ENCODE measurements at places on chromosomes 6 and 20. TPM values are rescaled to one million over a fixed set of nuclear protein-coding genes. Genes with fewer than 3 reads are reported as not detected.

DNA sequence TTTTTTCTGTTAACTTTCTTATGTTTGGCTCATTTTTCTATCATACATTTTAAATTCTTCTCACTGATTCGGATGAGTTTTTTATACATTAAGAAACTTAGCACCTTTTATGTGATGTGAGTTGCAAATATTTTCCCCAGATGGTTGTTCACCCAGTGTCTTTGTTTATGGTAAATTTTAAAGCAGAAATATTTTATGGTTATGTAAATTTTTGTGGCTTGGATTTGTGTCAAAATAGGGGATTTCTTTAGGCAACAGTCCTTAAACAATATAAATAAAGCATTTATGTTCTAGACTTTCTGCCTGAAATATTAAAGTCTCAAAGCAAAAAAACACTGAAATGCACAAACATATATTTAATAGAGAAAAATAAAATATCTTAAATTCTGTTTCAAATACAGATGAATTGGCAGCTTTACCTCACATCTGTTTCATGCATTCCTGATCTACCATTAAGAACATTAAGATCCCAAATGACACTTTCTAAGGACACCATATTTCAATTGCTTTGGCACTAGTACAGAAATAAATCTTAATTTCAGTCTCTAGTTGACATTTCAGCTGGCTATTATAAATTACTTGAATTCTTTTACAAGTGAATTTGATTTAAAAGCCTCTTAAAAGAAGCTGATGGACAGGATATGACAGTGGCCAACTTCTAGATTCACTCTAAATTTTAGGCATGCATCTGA is 646.6 kb downstream of the HACE1 start:
- H3K4me3 ChIP-seq: no peak overlapping the region
- no peaks in the 10 kb centered on the region for H3K36me3 ChIP-seq
- no peaks in the 10 kb centered on the region for H3K4me1 ChIP-seq
- no peak for DNase-seq
- H3K27me3 ChIP-seq: no peaks in the 10 kb centered on the region
- no peak overlapping the region for H3K27ac ChIP-seq

DNA sequence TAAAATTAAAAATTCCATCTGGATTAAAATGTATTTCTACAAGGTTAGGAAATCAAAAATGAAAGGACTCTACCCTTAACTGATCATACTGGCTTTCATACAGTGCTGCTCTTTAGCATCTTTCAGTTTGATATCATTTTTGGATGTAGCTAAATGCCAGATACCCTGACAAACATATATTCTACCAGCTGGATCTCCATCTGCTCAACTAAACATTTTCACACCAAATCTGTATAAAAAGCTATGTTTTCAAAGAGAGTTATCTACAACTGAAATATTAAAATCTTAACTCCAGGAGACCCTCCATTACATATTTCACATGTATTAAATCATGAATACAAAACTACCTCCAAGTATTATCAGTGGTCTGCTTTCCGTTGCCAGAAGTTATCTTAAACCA is 95.7 kb downstream of the EPHA7 start:
- H3K36me3 ChIP-seq: no peaks in the 10 kb centered on the region
- H3K4me1 ChIP-seq: no peaks in the 10 kb centered on the region
- no peak overlapping the region for H3K27ac ChIP-seq
- H3K4me3 ChIP-seq: no peak overlapping the region

GRCh38 chr6:156933201-156934068 is 156.3 kb downstream of the ARID1B start:
- peak overlapping the region; percentile 48 for H3K27ac ChIP-seq
- H3K36me3 ChIP-seq: no peaks in the 10 kb centered on the region
- H3K4me1 ChIP-seq: peaks cover 47% of the 10 kb centered on the region
- no peaks in the 10 kb centered on the region for H3K27me3 ChIP-seq
- no peak overlapping the region for H3K4me3 ChIP-seq

- no peaks in the 10 kb centered on the region for H3K4me1 ChIP-seq
- no peak for DNase-seq
- H3K4me3 ChIP-seq: no peak overlapping the region
- H3K36me3 ChIP-seq: no peaks in the 10 kb centered on the region
- no peaks in the 10 kb centered on the region for H3K27me3 ChIP-seq
Measured at GRCh38 chr6:125811259-125811658, 20.5 kb downstream of the NCOA7 start.

DNA sequence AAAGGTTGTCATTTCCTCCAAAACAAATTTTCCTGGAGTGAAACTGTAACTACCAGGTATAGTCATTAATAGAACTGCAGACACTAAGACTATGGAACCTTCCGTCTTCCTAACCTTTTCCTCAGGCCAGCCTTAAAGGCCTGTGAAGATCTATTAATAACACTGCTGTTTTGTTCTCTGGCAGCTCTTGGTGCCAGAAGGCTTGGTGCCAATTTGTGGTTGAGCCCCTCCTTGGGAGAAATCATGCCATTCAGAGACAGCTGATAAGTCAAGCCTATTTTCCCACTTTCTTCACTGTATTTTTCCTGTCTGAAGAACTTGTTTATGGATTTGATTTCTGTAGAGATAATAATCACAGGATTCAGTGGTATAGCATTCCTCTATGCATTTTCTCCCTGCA is 64.8 kb downstream of the HCRTR2 start:
- no peak overlapping the region for H3K27ac ChIP-seq
- no peaks in the 10 kb centered on the region for H3K36me3 ChIP-seq
- no peak for DNase-seq
- H3K4me3 ChIP-seq: no peak overlapping the region
- no peaks in the 10 kb centered on the region for H3K4me1 ChIP-seq
- no peaks in the 10 kb centered on the region for H3K27me3 ChIP-seq

Gene AIG1
- total RNA-seq: 24.6 TPM

DNA sequence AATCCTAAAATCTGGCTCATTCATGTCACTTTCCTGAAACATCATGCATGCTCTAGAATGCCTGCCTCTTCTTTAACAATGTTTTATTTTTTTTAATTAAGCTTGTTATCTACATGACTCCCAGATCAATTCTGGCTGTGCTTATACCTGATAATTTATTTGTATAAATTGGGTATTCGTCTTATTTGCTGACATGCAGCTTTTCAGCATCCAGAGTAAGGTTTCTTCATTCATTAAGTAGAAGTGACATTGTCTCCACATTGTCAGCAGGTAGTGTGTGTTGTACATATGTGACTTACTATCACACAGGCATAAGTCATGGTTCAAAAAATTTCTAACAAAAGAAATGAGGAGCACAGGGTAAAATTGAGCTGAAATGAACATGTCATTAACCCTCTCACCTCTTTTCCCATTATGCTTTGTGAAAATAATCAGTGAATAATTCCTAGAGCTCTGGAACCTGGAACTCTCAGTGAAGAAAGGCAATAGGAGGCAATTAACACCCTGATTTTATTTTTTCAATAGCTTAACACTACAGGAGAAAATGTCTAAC is 157.4 kb downstream of the OPRM1 start:
- H3K36me3 ChIP-seq: no peaks in the 10 kb centered on the region
- H3K27me3 ChIP-seq: no peaks in the 10 kb centered on the region
- DNase-seq: no peak
- no peak overlapping the region for H3K4me3 ChIP-seq
- H3K27ac ChIP-seq: no peak overlapping the region
- no peaks in the 10 kb centered on the region for H3K4me1 ChIP-seq

- H3K27ac ChIP-seq: no peak within 1 kb of the TSS
- no peaks in the 10 kb centered on the region for H3K4me1 ChIP-seq
- peak within 1 kb of the TSS; percentile 38 for H3K4me3 ChIP-seq
- peaks cover 3% of the 10 kb centered on the region for H3K27me3 ChIP-seq
Measured at GRCh38 chr20:35226126-35226883, at the start of gene MMP24. MMP24 (plus strand) TSS chr20:35226690; CDS start chr20:35226739, 49 bp downstream.

- peak overlapping the region; percentile 88 for H3K4me3 ChIP-seq
- no peaks in the 10 kb centered on the region for H3K27me3 ChIP-seq
- H3K27ac ChIP-seq: peak overlapping the region; percentile 93
- no peak for DNase-seq
Measured at GRCh38 chr6:117481278-117481925, 1.1 kb upstream of the DCBLD1 start.

GRCh38 chr20:10922506-10922905 is 248.7 kb upstream of the JAG1 start:
- DNase-seq: no peak
- H3K36me3 ChIP-seq: no peaks in the 10 kb centered on the region
- no peak overlapping the region for H3K4me3 ChIP-seq

DNA sequence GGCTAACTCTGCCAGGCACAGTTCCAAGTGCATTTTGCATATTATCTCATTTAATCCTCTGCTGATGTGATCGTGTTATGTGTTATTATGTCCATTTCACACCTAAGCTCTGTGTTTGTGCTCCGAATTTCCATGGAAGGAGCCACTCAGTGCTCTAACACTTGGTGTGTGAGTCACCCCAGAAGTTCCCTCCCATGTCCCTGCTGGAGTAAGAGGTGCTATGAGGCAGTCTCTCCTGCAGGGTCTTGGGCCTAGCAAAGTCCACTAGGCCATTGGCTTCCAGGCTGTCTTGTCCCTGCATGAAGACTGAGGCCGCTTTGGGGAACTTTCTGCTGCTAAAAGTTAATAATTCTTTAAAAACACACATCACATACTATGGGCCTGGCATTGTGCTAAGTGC is 405.9 kb upstream of the SULF2 start:
- no peak for DNase-seq
- no peak overlapping the region for H3K4me3 ChIP-seq
- no peak overlapping the region for H3K27ac ChIP-seq
- H3K4me1 ChIP-seq: no peaks in the 10 kb centered on the region
- H3K36me3 ChIP-seq: no peaks in the 10 kb centered on the region
- H3K27me3 ChIP-seq: no peaks in the 10 kb centered on the region

DNA sequence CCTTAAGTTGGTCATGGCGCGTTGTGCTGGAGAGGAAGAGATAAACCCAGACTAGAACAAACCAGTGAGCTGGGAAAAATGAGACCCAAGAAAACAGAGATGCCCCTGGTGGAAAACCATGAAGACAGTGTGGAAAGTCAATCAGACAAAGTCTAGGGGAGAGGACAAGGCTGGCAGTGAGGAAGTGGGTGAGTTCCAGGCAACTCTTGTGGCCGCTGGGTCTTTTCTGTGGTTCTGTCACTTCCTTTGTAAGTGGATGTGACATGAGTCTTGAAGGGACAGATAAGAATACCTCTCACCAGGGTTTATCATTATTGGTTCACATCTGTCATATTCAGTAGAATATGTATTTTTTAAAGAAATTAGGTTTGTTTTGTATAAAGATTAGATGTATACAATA is 738.4 kb downstream of the DHX35 start:
- H3K4me1 ChIP-seq: no peaks in the 10 kb centered on the region
- H3K27me3 ChIP-seq: peaks cover 2% of the 10 kb centered on the region
- H3K27ac ChIP-seq: no peak overlapping the region
- H3K36me3 ChIP-seq: no peaks in the 10 kb centered on the region
- H3K4me3 ChIP-seq: no peak overlapping the region

GRCh38 chr6:82237013-82237412 is 10.5 kb downstream of the IBTK start:
- no peaks in the 10 kb centered on the region for H3K27me3 ChIP-seq
- H3K27ac ChIP-seq: no peak overlapping the region
- peaks cover 3% of the 10 kb centered on the region for H3K36me3 ChIP-seq
- DNase-seq: no peak
- peaks cover 19% of the 10 kb centered on the region for H3K4me1 ChIP-seq
- no peak overlapping the region for H3K4me3 ChIP-seq

Gene NR2E1
- not detected for total RNA-seq

Gene TENT5A
- 2.9 TPM for total RNA-seq

- no peak overlapping the region for H3K4me3 ChIP-seq
- H3K4me1 ChIP-seq: no peaks in the 10 kb centered on the region
- H3K27ac ChIP-seq: no peak overlapping the region
- no peaks in the 10 kb centered on the region for H3K27me3 ChIP-seq
- DNase-seq: no peak
Measured at GRCh38 chr6:49892280-49892679, 25.9 kb upstream of the CRISP1 start.

DNA sequence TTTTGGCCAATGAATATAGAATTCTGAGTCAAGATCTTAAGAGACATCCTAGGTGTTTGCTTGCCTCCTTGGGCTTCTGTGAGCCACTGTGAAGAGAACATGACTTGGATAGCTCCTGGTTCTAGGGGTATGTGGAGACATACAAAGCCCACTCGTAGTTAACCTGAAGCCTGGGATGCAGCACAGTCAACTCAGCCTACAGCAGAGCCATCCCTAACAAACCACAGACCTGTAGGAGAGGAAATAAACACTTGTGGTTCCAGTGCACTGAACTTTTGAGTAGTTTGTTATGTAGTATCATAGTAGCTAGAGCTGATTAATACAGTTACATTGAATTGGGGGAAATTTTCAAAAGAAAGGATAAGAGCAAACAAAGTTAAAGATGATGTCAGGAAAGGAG is 474.4 kb upstream of the HSF2 start:
- no peak overlapping the region for H3K4me3 ChIP-seq
- no peaks in the 10 kb centered on the region for H3K4me1 ChIP-seq
- no peaks in the 10 kb centered on the region for H3K27me3 ChIP-seq
- no peak for DNase-seq

Gene LY6G6D
- not detected for total RNA-seq

- H3K27me3 ChIP-seq: no peaks in the 10 kb centered on the region
- no peak for DNase-seq
- no peaks in the 10 kb centered on the region for H3K36me3 ChIP-seq
- H3K4me3 ChIP-seq: no peak overlapping the region
- peaks cover 35% of the 10 kb centered on the region for H3K4me1 ChIP-seq
Measured at GRCh38 chr20:41507851-41508250, 110.3 kb downstream of the CHD6 start.

GRCh38 chr6:53734473-53735299 is 60.1 kb upstream of the LRRC1 start:
- no peaks in the 10 kb centered on the region for H3K4me1 ChIP-seq
- H3K27me3 ChIP-seq: no peaks in the 10 kb centered on the region
- no peak overlapping the region for H3K4me3 ChIP-seq
- no peak overlapping the region for H3K27ac ChIP-seq
- H3K36me3 ChIP-seq: no peaks in the 10 kb centered on the region

DNA sequence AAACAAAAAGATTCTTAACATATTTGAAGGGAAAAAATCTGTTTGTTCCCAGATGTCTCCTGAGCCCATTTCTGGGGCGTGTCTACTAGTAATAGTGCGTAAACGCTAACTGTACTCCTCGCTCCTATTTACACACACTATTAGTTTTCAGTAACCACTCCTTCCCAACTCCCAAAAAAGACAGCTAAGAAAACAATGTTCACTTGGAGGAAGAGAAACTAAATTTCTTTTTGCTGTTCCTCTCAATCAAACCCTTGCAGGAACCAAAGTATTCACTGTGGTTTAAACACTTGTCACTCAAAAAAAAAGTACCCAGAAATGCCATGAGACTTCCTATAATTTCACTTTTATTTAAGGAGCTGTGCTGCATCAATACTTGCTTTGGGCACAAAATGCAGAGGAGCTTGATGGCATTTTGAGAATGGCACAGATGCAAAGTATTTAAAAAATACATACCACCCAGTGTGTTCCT is 118.2 kb downstream of the BACH2 start:
- H3K4me3 ChIP-seq: peak overlapping the region; percentile 10
- peaks cover 30% of the 10 kb centered on the region for H3K4me1 ChIP-seq
- no peaks in the 10 kb centered on the region for H3K36me3 ChIP-seq
- H3K27me3 ChIP-seq: no peaks in the 10 kb centered on the region
- peak overlapping the region; percentile 23 for H3K27ac ChIP-seq

GRCh38 chr6:20366082-20366830 is 35.4 kb upstream of the E2F3 start:
- no peak overlapping the region for H3K27ac ChIP-seq
- no peak for DNase-seq
- H3K27me3 ChIP-seq: no peaks in the 10 kb centered on the region

Gene SLC35D3
- not detected for total RNA-seq

- peaks cover 13% of the 10 kb centered on the region for H3K4me1 ChIP-seq
- H3K36me3 ChIP-seq: no peaks in the 10 kb centered on the region
- H3K27me3 ChIP-seq: no peaks in the 10 kb centered on the region
- H3K4me3 ChIP-seq: peak overlapping the region; percentile 72
- DNase-seq: no peak
Measured at GRCh38 chr6:34249469-34250261, 859 bp upstream of the SMIM29 start.
